ENCODE measurements at places on chromosomes 1 and 21.

DNA sequence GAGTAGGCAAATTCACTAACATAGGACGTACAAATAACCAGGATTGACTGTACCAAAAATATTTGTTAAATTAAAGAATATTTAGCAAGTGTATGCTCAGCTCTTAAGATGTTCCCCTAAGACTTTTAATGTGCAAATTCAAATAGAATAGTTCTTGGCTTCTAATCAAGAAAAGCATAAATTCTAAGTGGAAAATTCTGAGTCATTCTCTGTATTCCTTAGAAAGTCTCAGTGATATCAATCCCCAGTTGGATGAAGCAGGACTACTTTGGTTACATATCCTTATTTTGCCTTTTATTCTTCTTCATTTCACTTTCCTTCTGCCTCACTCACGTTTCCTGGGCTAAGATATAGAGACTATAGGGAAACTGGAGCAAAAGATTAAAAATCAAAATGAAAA lies 130.2 kb downstream of the IFI44 start:
- DNase-seq: no peak

GRCh38 chr1:152367436-152367835 lies 7.6 kb upstream of the FLG2 start:
- DNase-seq: no peak

- DNase-seq: no peak
Measured at GRCh38 chr1:27367160-27367650, 444 bp upstream of the MAP3K6 start.

DNA sequence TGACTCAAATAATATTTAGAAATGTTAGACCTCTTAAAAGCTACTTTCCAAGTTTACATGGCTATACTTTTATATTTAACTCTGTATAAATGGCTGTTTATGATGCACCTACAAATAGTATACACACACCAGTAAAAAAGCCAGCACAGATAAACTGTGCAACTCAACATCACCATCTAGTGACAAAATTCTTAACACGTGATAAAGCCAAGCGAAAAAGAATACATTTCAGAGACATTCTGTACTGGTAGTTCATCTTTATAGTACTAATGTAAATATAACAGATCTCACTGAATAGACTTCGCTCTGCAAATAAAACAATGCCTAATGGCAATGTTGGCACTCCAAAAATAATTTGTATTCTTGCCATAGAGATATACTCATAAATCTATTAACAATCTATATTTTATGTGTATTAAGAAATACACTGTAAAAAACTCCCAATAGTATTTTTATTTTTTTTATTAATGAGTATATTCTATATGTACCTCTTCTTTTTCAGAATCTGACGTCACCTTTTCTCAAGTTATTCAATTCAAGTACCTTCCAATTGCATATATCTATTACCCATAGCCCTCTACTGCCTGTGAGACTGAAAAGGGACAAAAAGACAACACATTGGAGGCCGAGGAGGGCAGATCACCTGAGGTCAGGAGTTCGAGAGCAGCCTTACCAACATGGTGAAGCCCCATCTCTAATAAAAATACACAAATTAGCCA lies 100.2 kb downstream of the DPYD start:
- DNase-seq: peak; percentile 76

- DNase-seq: no peak
Measured at GRCh38 chr21:35189077-35189863, 140.2 kb upstream of the RUNX1 start.

- peak; percentile 39 for DNase-seq
Measured at GRCh38 chr1:74847715-74848114, 114.8 kb downstream of the TYW3 start.

DNA sequence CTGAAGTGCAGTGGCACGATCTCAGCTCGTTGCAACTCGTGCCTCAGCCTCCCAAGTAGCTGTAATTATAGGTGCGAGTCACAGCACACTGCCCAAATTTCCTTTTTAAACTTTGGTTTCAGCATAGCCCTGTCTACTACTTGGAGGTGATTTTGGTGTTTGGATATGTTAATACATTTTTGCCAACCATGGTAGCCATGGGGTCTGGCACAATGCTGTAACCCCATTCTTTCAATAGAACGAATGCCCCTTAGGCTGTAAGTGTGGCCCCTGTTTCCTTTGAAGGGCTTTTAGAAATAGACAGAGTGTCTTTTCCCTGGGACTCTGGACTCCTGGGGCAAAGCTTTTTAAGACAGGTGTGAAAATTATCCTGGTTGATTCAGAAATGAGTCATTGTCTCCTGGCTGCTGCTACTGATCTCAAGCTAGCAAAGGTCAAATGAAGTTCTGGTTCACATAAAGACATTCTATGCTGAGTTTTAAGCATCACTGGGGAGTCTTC lies 141.1 kb upstream of the RUNX1 start:
- peak; percentile 45 for DNase-seq

DNA sequence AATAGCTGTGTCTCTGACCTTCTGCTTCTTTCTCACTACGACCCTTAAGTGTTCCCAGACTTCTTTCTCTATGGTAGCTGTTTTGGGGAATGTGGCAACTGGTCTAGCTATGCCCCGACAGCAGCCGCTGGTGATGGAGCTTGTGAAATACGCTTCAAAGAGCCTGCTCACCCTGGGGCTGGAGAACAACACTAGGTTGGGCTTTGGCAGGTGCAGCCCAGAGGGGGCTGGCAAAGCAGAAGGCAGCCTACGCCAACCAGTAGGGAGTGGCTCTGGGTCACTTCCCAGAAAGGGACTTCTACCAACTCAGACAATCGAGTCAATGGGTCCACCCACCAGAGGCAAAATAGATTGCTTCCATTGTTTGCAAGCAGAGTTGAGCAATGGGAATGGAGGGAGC lies 262.8 kb downstream of the LMO4 start:
- DNase-seq: no peak

DNA sequence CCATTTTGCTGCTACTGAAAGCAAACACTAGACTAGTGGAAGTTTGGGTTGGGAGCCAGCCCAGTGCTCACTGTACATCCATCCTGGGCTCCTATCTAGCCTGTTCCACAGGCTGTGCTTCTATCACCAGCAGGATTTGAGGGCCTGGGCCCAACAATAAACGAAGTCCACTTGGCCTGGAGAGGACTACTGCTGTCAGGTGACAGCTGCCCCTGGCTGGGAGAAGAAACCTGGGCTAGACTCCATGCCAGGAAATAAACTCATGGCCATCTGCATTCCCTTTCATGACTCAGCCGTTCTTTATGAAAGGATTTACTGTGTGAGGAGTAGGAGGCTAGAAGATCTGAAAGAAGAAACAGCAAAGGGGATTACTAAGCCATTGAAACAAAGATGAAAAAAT lies 35.5 kb downstream of the COLGALT2 start:
- peak; percentile 84 for DNase-seq

GRCh38 chr1:100627054-100627716 lies 89.2 kb downstream of the GPR88 start:
- peak; percentile 86 for DNase-seq

GRCh38 chr1:213744780-213745179 lies 243.0 kb upstream of the PROX1 start:
- DNase-seq: no peak

DNA sequence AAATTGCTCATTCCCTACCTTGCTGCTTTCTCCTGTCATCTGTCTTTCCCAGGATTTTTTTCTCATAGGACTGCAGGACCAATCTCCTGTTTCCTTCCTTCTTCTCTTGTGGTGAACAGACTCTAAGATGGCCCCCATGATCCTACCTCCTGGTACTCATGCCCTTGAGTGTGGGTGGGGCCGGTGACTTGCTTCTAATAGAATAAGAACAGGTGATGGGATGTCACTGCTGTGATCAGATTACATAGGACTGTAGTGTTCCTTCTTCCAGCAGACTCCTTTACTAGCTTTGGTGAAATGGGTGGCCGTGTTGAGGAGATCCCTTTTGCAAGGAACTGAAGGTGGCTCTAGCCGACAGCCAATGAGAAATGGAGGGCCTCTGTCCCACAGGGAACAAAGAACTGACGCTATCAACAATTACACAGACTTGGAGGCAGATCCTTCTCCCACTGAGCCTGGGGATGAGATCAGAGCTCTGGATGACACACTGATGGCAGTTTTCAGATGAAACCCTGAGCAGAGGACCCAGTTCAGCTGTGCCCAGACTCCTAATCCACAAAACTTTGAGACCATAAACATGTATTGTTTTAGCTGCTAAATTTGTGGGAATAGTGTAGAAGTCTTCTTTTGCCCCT lies 7.5 kb downstream of the GSTM3 start:
- DNase-seq: no peak

DNA sequence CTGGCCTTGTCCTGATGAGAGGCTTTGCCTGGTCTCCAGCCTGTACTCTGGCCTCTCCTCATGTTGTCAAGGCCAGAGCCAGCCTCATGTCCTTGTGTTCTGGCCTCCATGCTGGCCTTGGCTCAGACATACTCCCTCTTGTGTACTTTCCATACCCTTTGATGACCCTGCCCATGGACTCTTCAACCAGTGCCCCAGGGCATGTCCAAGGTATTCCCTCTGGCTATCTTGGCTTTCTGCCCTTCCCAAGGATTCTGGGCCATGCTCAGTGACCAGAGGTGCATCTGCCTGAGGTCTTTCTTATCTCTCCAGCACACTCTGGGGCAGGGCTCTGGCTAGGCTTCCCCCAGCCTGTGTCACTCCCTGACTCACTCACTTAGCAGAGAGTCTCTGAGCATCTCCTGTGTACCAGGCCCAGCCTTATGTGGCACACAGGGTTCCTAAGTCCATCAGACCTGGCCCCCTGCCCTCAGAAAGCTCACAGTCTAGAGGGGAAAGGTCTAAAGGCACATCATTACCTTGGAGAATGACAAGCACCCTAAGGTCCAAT lies 141.4 kb upstream of the GRIK3 start:
- no peak for DNase-seq

DNA sequence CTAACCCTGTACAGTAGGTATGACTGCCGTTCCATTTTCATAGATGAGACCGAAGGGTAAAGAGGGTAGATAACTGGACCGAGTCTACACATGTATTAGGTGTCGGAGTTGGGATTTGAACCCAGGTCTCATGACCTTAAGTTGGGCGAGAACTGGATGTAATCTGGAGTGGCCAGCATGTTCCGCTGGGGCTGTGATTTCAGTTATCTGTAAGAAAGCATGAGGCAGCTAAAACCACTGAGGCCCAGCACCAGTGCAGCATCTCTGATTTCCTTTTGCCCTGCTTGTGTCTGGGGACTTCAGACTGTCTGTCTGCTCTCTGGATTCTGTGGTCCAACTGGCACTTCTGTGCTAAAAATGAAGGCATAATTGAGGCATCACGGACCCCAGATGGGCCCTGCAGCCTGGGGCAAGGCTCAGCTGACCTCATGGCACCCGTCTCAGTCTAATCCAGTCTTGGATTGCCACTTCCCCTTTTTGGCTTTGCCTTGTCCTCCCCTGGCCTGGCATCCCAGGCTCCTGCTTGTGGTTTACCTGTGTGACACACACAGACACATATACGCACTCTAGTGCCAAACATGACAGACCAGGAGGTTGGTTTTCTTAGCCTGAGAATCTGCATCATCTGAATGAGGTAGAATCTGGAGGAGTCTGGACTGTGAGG lies 180.2 kb downstream of the KIF26B start:
- no peak for DNase-seq

DNA sequence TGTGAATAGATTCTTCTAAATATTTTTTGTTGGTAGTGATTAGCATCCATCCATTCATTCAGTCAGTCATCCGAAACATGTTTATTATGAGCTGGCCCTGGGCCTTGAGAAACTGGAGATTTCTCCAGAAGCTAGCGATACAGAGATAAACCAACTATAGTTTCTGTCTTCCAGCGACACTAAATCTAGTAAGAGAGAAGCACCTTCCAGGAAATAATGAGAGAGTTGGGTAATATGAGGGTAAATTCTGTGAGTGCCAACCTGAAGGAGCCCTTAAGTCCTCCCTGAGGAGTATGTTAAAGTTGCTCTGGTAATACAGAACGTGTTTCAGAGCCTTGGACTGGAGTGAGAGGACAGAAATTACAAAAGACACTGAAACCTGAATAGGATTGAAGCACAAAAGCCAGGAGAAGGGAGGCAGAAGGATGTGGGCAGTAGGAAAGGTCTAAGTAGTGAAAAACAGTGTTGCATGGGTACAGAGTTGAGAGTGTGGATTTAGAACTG lies 59.8 kb downstream of the RBM11 start:
- no peak for DNase-seq

DNA sequence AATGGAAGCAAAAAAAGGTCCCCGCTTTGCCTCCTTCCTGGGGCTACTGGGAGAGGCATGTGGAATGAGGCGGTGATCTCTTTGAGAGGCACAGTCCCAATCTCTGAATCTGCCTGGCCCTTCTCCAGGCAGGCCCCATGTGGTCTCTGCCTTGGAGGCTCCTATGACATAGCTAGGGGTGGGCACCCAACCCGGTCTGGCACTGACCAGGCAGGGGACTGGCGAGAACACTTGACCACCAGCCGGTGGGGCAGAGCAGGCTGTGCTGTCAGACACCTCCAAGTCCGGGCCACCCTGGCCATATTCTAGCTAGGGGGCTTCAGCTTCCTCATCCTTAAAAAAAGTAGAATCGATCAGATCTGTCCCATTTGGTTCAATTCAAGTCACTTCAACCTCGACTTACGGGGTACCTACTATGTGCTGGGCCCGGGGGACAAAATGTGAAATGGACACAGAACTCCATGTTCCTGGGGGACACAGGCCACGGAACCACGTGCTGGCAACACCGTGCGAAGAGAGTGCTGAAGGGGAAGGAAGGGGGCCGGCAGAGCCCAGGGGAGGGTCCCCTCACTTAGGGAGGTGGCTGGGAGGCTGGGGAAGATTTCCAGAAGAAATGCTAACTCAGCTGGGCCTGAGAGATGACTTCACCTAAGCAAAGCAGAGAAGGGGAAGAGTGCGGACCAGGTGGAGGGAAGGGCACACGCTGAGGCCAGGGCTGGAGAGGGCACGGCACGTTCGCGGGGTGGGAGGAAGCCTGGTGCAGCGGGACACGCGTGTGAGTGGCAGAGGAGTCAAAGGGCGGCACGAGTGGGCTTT lies 33.3 kb downstream of the HSPG2 start:
- DNase-seq: no peak

DNA sequence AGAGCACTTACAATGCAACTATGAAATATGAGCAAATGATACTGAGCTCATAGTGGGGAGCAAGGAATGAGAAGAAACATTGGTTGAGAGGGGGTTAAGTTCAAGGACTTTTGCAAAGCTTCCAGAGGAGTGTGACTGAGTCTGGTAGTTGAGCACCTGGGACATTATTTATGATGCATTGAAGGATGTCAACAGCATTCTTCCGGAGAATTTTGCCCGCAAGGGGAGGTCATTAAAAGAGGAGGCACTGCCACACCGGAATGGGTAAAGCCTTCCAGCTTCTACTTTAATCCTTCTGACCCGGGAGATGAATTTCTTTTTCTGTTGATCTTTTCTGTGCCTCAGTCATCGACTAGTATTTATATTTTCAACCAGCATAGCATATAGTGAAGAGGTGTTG lies 208.4 kb upstream of the CAMK1G start:
- no peak for DNase-seq

GRCh38 chr1:16293538-16293937 lies 56.6 kb upstream of the CPLANE2 start:
- no peak for DNase-seq

DNA sequence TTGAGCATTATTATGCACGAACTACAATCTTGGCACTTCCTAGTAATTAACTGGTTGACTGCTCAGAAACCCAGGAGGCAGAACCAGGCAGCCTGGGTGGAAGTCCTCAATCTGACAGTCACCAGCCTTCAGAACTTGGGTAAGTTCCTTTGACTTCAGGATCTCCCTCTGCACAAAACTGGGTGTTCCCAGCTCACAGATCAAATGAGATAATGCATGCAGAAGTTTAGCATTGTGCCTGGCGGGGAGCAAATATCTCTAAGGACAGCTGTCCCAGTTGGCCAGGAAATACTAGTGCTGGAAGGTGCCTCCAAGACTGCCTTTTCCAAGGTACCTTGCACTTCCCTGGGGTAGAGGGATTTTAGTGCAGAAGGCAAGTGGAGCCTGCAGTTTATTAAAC lies 294.8 kb downstream of the PCP4 start:
- no peak for DNase-seq

Measured in PC-3 (cell line).